Right kidney (tissue), 9 donors: ENCODE measurements at places on chromosomes 4 and X.

GRCh38 chrX:80550722-80551121 lies 130.5 kb downstream of the TENT5D start:
- DNase-seq: no peak

DNA sequence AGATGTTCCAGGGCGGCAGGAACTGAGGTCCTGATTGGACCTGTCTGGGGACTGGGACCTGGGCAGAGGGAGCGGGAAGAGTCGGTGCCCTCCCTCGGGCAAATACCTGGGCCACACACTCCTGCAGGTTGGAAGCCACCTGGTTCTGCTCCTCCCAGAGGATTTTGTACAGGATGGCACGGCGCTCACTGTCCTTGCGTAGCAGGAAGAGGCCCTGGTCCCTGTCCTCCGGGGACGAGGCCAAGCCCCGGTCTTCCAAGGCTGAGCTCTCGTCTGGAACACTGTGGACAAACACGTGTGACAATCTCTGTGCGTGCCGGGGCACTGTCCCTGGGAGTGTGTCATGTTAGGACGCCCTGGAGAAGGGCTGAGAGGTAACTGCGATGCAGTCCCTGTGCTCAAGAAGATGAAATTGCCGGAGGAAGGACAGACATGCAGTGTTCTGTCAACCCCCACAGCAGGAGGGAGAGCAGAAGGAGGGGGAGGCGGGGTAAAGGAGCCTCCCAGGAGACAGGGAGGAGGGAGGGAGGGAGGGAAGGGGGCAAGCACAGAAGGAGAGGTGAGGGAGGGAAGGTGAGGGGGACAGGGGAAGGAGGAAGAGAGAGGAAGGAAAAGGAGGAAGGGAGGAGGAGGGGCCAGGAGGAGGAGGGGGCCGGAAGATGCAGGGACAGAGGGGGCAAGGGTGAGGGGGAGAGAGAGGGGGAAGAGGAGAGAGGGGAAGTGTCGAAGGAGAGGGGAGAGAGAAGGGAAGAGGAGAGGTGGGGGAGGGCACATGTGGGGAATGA lies 29.0 kb downstream of the PDHA1 start:
- DNase-seq: peak; percentile 63

DNA sequence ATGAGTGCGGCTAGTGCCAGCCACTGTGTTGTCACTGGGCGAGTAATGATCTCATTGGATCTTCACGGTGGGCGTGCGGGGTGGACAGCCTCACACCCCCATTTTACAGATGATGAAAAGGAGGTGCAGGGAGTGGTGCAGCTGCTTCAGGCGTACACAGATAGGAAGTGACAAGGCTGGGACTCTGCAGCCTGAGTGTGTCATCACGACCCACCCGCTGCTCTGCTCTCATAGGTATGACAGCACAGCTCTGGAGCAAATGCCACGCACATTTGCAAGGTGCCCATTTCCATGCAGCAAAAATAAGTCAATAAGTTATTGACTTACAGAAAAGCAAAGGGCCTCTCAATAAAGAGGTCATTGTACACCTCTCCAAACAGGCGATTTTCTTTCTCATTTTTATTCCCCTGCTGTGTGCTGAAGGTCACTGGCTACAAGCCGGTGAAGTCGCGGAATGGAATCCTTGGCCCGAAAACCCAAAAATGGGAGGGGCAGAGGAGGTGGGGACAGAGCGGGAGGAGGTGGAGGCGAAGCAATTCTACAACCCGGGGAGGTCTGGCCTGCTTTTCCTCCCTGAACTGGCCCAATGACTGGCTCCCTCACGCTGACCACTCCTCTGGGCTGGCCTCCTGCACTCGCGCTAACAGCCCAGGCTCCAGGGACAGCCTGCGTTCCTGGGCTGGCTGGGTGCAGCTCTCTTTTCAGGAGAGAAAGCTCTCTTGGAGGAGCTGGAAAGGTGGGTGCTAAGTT lies at the start of gene SOD3:
TSS of gene SOD3 (plus strand) at position 658 of the 750 bp plus-strand sequence. CDS start 3,949 bp downstream, outside the sequence.
- no peak for DNase-seq

- no peak for DNase-seq
Observed at GRCh38 chrX:66221856-66222255, 57.8 kb downstream of the HEPH start.

DNA sequence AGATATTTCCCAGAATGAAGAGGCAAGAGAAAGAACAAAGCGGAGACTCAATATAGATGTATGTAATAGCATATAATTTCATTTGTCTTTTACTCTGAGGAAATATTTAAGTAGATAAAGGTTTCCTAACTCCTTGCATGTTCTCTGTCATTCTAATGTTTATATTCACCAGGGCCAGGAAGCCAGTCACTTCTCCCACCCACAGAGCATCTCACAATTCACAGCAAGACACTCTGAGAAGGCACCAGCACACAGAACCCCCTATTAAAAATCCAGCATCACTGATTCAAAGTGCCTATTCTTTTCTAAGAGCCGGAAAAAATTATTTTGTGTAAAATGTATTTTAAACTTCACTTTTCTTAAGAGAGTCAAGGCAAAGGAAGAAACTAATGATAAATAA lies 927.1 kb downstream of the C4orf33 start:
- no peak for DNase-seq

- DNase-seq: no peak
Observed at GRCh38 chrX:112851806-112852205, 11.2 kb upstream of the AMOT start.
